ENCODE measurements at places on chromosomes 7 and 10. TPM values are rescaled to one million over a fixed set of nuclear protein-coding genes. Genes with fewer than 3 reads are reported as not detected.

DNA sequence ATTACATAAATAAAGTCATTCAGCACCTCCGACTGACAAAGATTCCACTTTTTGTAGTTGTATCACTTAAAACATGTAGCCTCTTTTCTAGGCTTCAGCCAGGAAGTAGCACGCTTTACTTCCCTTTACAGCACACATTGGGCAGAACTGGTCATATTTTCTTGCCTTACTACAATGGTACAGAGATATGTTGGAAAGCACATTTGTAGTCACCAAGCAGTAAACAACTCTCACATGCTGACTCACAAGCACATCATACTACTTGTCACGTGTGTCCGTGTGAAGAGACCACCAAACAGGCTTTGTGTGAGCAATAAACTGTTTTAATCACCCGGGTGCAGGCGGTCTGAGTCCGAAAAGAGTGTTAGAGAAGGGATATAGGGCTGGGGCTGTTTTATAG is 1071.8 kb downstream of the DNAJB9 start:
- DNase-seq: no peak

TMEM139 gene
- total RNA-seq: 5.4 TPM

GRCh38 chr10:1774796-1775195 is 37.5 kb upstream of the ADARB2 start:
- DNase-seq: no peak

DNA sequence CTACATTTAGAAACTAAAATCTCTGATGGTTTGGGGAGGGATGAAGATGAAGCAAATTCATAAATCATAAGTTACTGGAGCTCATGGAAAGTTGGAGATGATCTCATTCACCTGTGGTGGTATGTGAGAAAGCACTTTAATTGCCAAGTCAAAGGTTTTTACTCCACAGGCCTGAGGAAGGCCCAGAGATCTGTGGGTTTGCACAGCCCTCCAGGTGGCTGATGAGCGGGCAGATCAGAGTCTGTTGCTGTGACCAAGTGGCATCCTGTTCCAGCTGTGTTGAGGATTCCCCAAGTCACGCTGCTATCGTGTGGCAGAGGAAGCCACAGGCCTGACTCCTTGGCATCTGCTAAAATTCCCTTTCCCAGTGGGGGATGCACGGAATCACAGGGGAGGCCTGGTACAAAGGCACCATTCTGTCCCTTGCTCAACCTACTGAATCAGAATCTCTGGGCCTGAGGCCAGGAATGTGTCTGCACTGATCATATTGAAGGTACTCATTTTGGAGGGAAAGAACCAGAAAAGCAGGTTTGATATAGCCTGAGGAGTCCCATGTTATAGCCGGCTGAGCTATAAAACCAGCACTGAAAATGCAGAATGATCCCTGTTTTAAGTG is 19.7 kb upstream of the DDC start:
- no peak for DNase-seq

CPED1 gene
- total RNA-seq: not detected
